ENCODE measurements at places on chromosomes 13 and 19. TPM values are rescaled to one million over a fixed set of nuclear protein-coding genes. Genes with fewer than 3 reads are reported as not detected.
A peak's percentile ranks its signal among the peaks of the same experiment; 100 is the strongest.

- H3K27ac ChIP-seq = no peak overlapping the region
- H3K4me1 ChIP-seq = peaks cover 3% of the 10 kb centered on the region
- no peak for DNase-seq
- no peak overlapping the region for H3K4me3 ChIP-seq
- no peaks in the 10 kb centered on the region for H3K27me3 ChIP-seq
- H3K36me3 ChIP-seq = peaks cover 17% of the 10 kb centered on the region
Observed at GRCh38 chr13:97274829-97275649, 52.9 kb downstream of the MBNL2 start.

DNA sequence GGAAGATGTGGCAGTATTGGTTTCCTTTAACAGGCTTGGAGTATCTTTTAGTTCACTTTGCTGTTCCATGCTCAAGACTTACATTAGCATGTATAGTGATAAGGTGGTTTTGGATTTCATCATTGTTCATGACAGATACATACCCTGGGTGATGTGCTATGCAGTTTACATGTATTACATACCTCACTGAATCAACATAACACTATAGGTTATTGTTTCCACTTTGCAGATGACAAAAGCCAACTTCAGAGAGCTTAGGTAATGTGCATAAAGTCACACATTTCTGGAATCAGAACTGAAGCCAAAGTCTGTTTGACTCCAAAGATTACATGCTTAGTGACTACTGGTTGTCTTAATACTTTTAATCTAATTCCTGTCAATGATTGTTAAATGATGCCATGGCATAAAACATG lies 7.1 kb downstream of the COMMD6 start:
- no peak for DNase-seq
- H3K27me3 ChIP-seq = no peaks in the 10 kb centered on the region
- H3K36me3 ChIP-seq = peaks cover 54% of the 10 kb centered on the region
- peaks cover 38% of the 10 kb centered on the region for H3K4me1 ChIP-seq
- H3K4me3 ChIP-seq = no peak overlapping the region

VSTM1 gene
- not detected for total RNA-seq

DNA sequence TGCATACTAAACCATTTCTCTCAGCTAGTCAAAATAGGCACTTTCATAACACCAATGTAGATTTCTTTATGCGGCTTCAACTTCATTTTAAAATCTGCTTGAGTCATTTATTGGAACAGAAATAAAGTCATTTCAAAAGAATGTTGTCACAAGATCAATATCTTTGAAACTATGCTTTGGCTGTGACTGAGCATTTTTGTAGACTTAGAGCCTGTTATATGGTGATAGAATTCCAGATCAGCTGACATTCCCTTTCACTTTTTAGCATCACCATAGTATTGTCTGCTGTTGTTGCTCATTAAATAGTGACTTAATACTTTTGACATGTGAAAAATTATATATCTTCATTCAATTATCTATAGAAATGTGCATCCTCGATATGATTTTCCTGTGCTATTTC lies 279.2 kb upstream of the PRR20A start:
- no peaks in the 10 kb centered on the region for H3K27me3 ChIP-seq
- no peaks in the 10 kb centered on the region for H3K4me1 ChIP-seq
- no peak overlapping the region for H3K27ac ChIP-seq
- no peaks in the 10 kb centered on the region for H3K36me3 ChIP-seq
- no peak overlapping the region for H3K4me3 ChIP-seq

CEACAM4 gene
- total RNA-seq = not detected

DNA sequence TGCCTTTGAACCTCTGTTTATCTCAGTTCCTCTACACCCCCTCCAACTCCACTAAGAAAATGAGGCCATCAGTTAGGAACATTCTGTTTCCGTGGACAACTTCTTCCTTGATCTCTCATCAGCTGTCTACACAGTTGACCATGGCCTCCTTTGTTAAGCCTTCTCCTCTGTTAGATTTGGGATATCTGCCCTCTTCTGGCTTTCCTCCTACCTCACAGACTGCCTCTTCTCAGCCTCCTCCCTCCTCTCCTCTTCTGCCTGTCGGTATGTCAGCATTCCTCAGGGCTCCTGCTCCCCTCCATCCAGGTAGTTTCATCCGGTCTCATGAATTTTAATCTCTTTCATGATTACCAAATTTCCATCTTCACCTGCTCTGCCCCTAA lies 454.9 kb downstream of the FOXO1 start:
- H3K36me3 ChIP-seq = peaks cover 20% of the 10 kb centered on the region
- no peak overlapping the region for H3K4me3 ChIP-seq
- DNase-seq = no peak

MYPOP gene
- total RNA-seq = 11.4 TPM

DNA sequence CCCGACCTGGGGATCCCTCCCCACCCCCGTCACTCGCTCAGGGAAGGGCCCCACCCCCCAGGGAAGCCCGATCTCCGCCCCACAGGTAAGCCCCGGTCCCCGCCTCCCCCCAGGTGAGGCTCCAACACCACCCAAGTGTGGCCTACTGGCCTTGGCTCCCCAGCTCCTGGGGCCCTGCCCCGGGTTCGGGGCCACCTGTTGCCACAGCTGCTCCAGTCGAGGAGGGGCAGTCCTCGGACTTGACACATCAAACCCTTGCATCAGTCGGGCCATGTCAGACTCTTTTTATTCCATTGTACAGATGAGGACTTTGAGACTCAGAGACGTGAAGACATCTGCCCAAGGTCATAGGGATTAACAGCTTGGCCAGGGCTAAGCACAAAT lies 512 bp downstream of the CC2D1A start:
- H3K36me3 ChIP-seq = peaks cover 11% of the 10 kb centered on the region
- peak overlapping the region; percentile 85 for H3K27ac ChIP-seq
- H3K4me1 ChIP-seq = peaks cover 34% of the 10 kb centered on the region

- H3K27me3 ChIP-seq = no peaks in the 10 kb centered on the region
- H3K27ac ChIP-seq = peak overlapping the region; percentile 56
- DNase-seq = peak; percentile 71
- peaks cover 4% of the 10 kb centered on the region for H3K4me1 ChIP-seq
Observed at GRCh38 chr19:49106648-49107135, 7.5 kb upstream of the LIN7B start.

DNA sequence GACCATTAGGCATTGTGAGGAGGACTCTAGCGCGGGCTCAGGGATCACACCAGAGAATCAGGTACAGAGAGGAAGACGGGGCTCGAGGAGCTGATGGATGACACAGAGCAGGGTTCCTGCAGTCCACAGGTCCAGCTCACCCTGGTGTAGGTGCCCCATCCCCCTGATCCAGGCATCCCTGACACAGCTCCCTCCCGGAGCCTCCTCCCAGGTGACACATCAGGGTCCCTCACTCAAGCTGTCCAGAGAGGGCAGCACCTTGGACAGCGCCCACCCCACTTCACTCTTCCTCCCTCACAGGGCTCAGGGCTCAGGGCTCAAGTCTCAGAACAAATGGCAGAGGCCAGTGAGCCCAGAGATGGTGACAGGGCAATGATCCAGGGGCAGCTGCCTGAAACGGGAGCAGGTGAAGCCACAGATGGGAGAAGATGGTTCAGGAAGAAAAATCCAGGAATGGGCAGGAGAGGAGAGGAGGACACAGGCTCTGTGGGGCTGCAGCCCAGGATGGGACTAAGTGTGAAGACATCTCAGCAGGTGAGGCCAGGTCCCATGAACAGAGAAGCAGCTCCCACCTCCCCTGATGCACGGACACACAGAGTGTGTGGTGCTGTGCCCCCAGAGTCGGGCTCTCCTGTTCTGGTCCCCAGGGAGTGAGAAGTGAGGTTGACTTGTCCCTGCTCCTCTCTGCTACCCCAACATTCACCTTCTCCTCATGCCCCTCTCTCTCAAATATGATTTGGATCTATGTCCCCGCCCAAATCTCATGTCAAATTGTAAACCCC lies 2.8 kb upstream of the CEACAM5 start:
- H3K27me3 ChIP-seq = peaks cover 4% of the 10 kb centered on the region
- H3K36me3 ChIP-seq = no peaks in the 10 kb centered on the region

DNA sequence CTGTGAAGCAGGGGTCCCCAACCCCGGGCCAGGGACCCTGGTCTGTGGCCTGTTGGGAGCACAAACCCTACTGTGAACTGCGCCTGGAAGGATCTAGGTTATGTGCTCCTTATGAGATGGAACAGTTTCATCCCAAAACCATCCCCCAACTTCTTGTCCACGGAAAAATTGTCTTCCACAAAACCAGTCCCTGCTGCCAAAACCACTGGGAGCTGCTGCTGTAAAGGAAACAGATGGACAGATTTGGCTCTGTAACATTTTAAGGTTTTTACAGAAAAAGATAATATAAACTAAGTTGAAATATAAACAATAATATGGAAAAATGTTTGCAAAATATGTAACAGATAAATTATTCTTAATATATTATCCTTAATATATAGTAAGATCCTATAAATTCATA lies 73.7 kb downstream of the COG6 start:
- H3K27ac ChIP-seq = no peak overlapping the region
- no peak for DNase-seq
- H3K27me3 ChIP-seq = no peaks in the 10 kb centered on the region
- H3K36me3 ChIP-seq = peaks cover 10% of the 10 kb centered on the region

DNA sequence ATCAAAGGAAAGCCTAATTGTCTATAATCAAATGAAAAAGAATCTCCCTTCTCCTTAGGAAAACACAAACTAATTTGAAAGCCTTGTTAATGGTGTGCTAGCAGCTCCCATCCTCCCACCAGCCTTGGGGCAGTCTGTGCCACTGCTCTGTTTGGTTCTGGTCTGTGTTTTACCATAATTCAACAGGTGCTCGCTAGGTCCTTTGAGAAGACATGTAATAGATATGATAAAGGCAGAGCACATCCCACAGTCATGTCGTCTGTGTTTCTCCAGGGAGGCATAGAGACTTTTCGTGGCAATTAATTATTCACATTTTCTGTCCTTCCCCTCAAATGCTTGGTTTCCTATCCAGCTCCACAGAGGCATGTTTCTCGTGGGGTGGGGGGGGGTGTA lies 23.8 kb downstream of the FAM124A start:
- H3K27me3 ChIP-seq = no peaks in the 10 kb centered on the region
- DNase-seq = no peak
- no peak overlapping the region for H3K4me3 ChIP-seq
